ENCODE measurements at places on chromosomes 12 and 14. TPM values are rescaled to one million over a fixed set of nuclear protein-coding genes. Genes with fewer than 3 reads are reported as not detected.

TAS2R50 gene
- 2.3 TPM for total RNA-seq

PPM1A gene
- 23.1 TPM for total RNA-seq

PIWIL1 gene
- total RNA-seq: not detected

PRICKLE1 gene
- total RNA-seq: 11.6 TPM

GRCh38 chr14:93727917-93728650 lies 60.2 kb downstream of the PRIMA1 start:
- no peak for DNase-seq

GRCh38 chr12:40238266-40238902 lies 13.6 kb downstream of the LRRK2 start:
- DNase-seq: no peak

DNA sequence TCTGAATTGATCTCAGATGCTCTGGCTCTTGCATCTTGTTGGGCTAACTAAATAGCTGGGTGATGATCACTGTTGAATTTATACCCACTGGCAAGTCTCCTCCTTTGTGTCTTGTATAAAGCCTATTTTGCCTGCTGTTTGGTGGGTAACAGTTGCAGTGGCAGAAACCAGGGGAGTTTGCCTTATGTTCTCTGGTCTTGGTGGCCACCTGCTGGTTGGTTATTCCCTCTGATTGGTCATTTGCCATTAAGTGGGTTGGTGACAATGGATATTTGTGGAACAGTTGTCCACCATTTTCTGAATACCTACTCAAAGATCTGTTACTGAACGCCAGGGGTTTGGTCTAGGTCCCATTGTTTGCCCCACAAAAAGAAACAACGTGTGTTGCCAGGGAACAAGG lies 52.1 kb downstream of the AVPR1A start:
- peak; percentile 4 for DNase-seq

DNA sequence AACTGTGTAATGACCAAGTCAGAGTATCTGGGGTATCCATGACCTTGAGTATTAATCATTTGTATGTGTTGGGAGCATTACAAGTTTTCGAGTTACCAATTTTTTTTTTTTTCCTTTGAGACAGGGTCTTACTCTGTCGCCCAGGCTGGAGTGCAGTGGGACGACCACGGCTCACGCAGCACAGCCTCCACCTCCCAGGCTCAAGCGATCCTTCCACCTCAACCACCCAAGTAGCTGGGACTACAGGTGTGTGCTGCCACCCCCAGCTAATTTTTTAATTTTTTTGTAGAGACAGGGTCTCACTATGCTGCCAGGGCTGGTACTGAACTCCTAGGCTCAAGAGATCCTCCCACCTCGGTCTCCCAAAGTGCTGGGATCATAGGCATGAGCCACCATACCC lies 19.7 kb downstream of the SSH1 start:
- DNase-seq: no peak

KLRC3 gene
- total RNA-seq: not detected

ATF7IP gene
- total RNA-seq: 32.3 TPM

GRCh38 chr12:23098517-23098916 lies 473.5 kb downstream of the ETNK1 start:
- no peak for DNase-seq

PSMB5 gene
- 271 TPM for total RNA-seq

NPFF gene
- not detected for total RNA-seq

GUCY2C gene
- total RNA-seq: not detected

KRT79 gene
- total RNA-seq: not detected

DNA sequence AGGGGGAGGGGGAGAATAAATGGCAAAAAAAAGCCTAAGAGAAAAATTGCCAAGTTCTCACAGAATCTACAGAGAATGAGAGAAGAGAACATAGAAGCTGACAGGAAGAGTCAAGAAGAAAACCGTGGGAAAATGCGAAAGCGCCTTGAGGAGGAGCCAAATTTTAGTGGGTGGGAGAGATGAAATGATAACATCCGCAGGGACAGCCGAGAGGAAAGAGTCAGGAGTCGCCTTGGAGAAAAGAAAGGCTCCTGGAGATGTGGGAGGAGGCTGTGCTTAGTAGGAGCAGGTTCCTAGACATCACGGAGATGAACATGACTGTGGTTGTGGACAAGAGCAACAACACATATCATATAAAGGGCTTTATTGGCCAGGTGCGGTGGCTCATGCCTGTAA lies 49.4 kb downstream of the PHLDA1 start:
- DNase-seq: peak; percentile 63

- no peak for DNase-seq
Measured at GRCh38 chr12:111424189-111424792, 18.6 kb downstream of the SH2B3 start.

GRCh38 chr12:99043319-99043914 lies 398.3 kb downstream of the APAF1 start:
- peak; percentile 77 for DNase-seq

GRCh38 chr12:79400481-79400880 lies 290.3 kb downstream of the PAWR start:
- peak; percentile 66 for DNase-seq

DNA sequence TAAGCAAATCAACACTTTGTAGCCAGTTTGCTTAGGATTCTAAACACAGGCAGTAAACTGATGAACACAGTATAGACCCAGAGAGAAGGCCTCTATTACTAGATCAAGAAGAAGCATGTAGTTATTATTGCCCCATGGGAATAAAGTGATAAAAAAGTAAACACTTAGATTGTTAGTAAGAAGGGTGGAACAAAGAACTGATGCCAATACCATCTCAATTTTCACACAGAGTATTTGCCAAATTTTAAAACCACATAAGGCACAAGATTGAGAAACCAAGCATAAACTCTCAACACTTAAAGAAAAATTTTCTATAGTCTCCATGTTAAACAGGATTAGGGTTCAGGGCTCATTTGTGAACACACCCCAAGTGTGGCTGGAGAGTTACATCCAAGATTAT lies 77.0 kb upstream of the SYT1 start:
- DNase-seq: no peak

DNA sequence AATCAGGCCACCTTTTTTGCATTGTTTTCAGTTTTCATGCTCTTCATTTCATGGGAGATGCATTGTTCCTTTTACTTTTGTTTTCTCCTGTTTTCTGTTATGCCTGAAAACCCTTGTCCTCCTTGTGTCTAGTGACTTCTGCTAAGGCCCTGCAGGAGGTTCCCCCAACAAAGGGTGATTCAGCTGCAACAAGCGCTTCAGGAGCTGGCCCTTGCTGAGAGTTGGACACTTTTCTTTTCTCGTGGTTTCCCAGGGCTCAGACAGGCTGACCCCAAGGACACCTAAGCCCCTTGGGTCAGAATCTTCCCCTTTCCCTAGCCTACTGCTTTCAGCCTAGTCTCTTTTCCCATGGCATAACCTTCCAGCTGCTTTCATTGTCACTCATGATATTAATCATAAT lies 98.9 kb downstream of the PLXNC1 start:
- no peak for DNase-seq

LBHD2 gene
- not detected for total RNA-seq

RASSF9 gene
- total RNA-seq: 7.7 TPM

CMA1 gene
- total RNA-seq: not detected

TAS2R10 gene
- total RNA-seq: 0.17 TPM

GXYLT1 gene
- 44.2 TPM for total RNA-seq
